Osteoblast (primary cell): ENCODE measurements at places on chromosomes 3 and 15. TPM values are rescaled to one million over a fixed set of nuclear protein-coding genes. Genes with fewer than 3 reads are reported as not detected.

DNA sequence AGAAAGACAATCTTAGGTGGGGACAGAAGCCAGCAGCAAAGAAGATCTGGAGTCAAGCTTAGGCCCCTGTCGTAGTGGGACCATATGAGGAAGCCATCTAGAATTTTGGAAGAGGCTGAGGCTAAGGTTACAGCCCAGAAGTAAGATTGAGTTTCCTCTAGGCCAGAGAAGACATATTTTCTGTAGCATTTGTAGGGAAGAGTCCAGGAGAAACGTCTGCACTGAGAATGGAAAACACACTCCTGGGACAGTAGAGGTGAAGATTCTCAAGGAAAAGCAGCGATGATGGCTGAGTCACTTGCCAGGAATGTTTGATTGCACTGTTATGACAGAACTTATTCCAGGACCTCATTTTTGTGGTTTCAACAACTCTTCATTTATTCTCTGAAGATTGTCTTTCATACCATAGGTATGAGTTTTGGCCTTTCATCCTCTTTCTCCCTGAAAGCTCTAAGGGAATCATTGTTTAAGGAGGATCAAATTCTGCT, 107.2 kb downstream of the GTPBP8 start:
- no peak for DNase-seq

Gene GRK7
- total RNA-seq: not detected in 2 replicates

DNA sequence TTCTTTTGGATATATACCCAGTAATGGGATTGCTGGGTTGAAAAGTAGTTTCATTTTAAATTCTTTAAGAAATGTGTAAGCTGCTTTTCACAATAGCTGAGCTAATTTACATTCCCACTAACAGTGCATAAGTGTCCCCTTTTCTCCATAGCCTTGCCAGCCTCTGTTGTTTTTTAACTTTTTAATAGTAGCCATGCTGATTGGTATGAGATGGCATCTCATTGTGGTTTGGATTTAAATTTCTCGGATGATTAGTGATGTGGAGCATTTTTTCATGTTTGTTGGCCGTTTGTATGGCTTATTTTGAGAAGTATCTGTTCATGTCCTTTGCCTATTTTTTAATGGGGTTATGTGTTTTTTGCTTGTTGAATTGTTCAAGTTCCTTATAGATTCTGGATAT, 444.3 kb upstream of the ATP11B start:
- no peak for DNase-seq

GRCh38 chr15:80474224-80475215, 70.3 kb downstream of the ARNT2 start:
- DNase-seq: no peak

DNA sequence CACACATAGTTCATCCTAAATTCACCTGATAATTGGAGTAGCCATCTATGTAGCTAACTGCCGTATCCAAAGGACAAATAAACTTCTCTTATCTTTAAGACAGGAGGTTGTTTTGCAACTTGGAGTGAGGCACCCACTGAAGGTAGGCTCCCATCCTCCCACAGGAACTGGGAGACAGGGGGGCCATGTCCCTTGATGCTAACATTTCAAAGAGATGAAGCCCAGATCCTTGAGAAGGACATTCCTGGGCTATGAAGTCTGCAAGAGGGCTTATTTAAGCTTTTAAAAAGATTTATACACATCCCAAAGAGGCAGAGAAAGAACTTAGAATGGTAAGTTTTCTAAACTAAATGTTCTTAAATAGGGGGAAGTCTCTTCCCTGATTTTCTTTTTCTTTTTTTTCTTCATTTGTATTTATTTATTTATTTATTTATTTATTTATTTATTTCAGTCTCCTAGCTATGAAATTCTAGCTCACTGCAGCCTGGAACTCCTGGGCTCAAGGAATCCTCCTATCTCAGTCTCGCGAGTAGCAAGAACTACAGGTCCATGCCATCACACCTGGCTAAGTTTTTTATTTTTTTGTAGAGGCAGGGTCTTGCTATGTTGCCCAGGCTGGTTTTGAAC, 12.8 kb upstream of the MOBP start:
- no peak for DNase-seq

DNA sequence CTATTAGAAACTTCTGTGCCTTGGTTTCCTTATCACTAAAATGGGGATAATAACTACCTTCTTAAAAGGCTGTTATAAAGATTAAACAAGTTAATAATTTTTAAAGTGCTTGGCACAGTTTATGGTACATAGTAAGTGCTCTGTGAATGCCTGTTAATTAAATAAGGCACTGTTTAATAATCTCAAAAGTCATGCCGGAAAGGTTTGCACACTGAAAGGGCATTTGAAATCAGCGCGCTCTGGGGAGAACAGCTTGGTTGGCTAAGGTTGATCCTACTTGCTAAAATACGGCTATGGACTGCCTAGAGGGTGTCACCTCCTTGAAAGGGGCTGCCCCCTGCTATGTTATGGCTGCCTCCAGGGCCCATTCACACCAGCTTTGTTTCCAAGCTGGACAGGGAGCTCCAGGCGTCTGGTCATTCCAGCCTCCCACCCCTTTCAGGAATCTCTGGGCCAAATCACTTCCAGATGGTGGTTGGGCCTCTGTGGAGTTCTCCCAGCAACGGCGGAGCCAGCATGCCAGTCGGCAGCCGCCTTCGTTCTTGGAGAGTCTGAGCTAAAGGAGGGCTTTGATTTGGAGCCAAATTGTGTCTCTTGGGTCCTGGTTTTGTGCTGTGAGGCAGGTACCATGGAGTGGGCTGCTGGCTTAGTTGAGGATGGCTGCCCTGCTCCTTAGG, 5.9 kb downstream of the FLNB start:
- DNase-seq: peak; percentile 92

DNA sequence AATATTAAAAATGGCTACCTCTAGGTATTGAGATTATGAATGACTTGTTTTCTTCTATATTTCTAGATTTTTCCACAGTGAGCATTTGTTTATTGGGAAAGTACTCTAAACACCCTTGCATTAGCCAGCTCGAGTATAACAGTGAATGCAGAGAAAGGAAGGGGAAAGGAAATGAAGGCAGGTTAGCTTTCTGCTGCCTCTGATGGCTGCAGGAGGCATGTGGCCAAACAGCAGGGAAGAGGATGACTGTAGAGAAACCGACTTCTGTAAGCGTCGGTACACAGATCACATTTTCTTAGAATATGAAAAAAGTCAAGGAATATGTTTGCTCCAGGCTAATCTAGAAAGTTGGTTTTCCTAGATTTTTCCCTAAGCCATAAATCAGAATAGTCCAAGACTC, 19.8 kb downstream of the GNB5 start:
- no peak for DNase-seq

Gene LYZL4
- not detected in 2 replicates for total RNA-seq

Gene ASB14
- total RNA-seq: not detected in 2 replicates

DNA sequence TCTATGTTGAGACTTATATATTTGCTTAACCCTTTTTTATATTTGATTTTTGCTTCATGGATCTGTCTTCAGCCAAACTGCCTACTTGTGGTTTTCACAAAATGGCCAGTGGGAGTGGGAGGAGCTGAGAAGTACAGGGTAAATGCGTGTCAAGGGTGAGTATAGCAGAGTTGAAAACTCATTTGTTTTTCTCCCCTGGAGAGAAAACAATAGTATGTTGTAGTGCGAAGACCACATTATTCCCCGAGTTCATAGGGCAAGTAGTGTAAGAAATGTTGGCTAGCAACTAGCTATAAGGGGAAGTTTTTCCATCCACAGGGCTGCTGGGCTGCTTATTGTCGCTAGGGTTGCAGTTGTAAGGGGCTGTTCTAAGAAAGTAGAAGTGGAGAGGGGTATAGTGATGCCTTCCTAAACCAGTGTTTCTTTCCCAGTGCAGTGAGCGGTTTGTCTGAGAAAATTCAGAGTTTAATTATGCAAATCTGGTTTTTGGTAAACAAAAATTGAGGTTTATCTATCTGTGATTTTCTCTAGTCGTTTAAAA, 153.8 kb upstream of the AZI2 start:
- DNase-seq: no peak

- no peak for DNase-seq
These were observed 38.4 kb downstream of the ITPR1 start for GRCh38 chr3:4531478-4532025.

Gene ROPN1
- total RNA-seq: not detected in 2 replicates

DNA sequence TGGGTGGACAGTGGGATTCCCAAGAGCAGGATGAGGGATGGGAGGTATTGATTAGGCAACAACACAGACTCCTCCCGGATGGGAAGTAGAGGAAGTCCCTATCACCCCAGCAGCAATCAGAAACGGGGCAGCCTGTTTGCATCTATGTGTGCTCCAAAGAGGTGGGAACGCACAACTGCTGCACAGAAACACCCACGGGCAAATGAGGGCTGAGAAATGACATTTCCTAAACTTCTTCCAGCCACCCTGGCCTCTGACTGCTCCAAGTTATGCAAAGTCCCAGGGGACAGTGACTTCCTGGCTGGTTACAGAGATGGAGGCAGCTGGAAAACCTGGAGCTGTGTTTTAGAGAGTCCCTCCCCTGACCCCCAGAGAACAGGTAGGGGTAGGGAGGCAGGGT, 42.6 kb downstream of the HCN4 start:
- DNase-seq: peak; percentile 77

- peak; percentile 21 for DNase-seq
These were observed 165.6 kb downstream of the LPP start for GRCh38 chr3:188319569-188319968.

GRCh38 chr15:70778258-70779076, 15.1 kb upstream of the UACA start:
- peak; percentile 81 for DNase-seq

- no peak for DNase-seq
These were observed 88.3 kb downstream of the RSL24D1 start for GRCh38 chr15:55108448-55108847.

Gene SLC28A2
- not detected in 2 replicates for total RNA-seq

Gene TRPM7
- total RNA-seq: 116 and 124 TPM in 2 replicates

DNA sequence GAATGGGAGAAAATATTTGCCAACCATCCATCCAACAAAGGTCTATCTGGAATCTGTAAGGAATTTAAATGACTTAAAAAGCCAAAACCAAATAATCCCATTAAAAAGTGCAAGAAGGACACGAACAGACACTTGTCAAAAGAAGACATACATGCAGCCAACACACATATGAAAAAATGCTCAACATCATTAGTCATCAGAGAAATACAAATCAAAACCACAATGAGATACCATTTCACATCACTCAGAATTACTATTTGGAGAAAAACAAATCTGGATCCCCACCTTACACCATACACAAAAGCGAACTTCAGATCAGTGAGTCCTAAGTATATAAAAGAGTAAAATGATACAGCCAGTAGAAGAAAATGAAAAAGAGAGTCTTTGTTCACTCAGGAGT, 58.6 kb upstream of the MNS1 start:
- DNase-seq: no peak

DNA sequence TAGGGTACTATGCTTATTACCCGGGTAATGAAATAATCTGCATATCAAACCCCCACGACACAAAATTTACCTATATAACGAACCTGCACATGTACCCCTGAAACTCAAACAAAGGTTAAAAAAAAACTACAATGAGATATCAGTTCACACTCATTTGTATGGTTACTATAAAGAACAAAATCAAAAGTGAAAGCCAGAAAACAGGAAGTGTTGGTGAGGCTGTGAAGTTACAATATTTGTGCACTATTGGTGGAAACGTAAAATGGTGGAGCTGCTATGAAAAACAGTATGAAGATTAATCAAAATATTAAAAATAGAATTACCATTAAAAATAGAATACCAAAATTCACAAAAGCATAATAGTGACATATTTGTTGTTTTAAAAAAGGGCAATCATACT, 128.9 kb downstream of the ZIC1 start:
- DNase-seq: no peak

GRCh38 chr3:69197922-69198530, 75.6 kb upstream of the LMOD3 start:
- no peak for DNase-seq

GRCh38 chr3:10721101-10721500, 94.9 kb upstream of the SLC6A11 start:
- no peak for DNase-seq

DNA sequence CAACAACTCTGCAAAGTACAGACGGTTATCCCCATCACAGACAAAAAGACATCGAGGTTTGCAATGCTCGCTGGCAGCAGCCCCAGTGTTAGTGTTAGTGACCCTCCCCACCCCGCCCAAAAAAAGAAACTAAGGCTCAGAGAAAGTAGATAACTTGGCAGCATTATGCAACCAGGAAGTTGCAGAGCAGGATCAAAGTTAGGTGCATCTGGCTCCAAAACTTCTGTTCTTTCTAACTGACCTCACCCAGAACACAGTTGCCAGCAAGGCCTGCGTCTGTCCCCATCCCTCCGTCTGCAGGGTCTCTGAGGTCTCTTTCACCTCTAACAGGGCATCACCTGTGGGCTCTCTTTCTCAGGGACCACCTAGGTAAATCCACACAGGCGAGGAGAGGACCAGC, 51.5 kb downstream of the BDH1 start:
- no peak for DNase-seq

DNA sequence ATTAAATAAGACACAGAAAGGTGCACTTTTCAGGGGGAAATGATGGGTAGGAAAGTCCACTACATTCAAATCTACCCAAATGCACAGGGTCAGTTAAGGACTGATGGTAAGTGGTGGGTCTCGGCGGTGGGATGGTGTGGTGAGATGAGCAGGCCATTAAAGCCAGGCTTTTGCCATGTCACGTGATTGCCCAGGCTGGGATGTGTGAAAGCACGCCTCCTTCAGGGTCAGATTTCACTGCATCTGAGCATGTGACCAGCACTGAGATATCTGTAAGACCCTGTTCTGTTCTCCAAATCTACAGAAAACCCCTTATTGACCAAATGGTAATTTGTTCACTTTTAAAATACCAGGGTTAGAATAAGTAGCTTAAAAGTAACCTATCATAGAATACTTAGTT, 301.5 kb downstream of the MEX3B start:
- no peak for DNase-seq

DNA sequence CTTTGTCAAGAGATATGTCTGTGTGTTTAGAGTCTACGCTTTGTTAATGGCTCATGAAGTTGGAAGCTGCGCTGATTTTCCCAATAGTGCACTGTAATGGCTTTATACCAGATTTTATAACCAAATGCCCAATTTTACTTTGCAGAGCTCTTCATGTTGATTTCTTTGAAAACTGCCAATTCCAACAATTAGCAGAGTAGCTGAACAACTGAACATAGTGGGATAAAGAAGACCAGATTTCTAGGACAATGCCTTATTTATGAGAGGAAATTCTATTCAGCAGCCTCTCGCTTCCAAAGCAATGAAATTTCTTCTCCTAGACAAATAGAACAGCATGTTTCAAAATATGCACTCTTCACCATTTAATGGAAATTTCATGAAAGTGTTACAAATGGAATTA, 66.9 kb upstream of the PROK2 start:
- no peak for DNase-seq
